Ureter (tissue), 1 donor: ENCODE measurements at places on chromosomes 4 and X. TPM values are rescaled to one million over a fixed set of nuclear protein-coding genes. Genes with fewer than 3 reads are reported as not detected.

The PRSS12 gene
- total RNA-seq = 2.4 TPM

GRCh38 chr4:172104539-172104938 lies 291.3 kb downstream of the GALNTL6 start:
- no peak for DNase-seq

DNA sequence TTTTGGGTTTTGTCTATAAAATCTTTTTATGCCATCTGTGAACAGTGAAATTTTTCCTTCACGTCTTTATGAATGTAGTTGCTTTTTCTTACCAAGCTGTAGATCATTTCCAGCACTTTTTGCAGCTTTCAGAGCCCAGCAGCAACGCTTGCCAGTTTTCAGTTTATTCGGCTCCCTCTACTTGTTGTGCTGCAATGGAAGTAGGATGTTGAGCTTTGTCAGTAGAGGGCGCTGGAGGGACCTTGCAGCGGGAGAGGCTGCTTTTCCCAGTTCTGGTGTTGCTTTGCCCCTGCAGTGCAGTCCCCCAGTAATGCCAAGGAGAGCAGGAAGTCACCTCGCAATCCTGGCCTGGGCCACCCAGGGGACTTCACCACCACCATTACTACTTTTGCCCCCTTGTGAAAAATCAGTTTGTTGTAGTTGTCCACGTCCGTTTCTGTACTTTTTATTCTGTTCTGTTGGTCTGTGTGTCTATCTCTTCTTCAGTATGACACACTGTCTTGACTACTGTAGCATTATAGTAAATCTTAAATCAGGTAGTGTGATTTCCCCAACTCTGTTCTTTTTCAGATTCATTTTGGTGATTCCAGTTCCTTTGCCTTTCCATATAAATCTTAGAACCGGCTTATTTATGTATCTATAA lies 21.8 kb downstream of the CMC4 start:
- no peak for DNase-seq

DNA sequence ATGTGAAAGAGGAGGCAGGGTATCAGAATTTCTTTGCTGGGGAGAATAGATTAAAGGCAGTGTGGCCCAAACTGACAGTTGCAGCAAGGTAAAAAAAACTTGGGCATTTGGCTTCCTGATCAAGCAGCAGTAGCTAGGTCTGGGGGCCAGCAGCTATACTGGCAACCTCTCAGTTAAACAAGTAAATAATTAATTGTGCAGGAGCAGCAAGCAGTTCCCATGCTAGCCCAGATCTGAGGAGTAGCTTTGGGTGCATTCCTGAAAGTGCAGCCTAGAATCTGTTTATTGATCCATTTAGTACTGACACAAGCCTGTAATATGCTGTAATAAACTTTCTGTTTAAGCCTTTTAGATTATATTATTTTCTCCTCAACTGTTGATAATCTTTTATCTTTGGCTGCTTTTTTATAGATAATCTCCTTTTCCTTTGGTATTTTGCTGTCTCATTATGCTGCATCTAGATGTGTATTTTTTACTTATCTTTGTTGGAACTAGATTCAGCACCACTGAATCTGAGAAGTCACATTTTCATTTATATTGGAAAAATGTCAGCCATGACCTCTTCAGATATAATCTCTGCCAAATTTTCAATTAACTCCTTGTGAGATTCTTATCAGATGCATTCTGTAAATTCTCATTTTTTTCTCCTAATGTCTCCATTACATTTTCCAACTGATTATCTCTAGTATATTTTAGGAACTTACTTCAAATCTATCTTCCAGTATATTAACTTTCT lies 276.3 kb downstream of the STPG2 start:
- no peak for DNase-seq

GRCh38 chrX:2489446-2490445 lies 11.0 kb downstream of the DHRSX start:
- no peak for DNase-seq

- DNase-seq = no peak
Measured at GRCh38 chr4:131054489-131055019, 1958.6 kb downstream of the C4orf33 start.

- DNase-seq = no peak
Measured at GRCh38 chr4:182010876-182011275, 232.3 kb upstream of the TENM3 start.

The TLR2 gene
- 13.9 TPM for total RNA-seq

The ADGRL3 gene
- 17.9 TPM for total RNA-seq

DNA sequence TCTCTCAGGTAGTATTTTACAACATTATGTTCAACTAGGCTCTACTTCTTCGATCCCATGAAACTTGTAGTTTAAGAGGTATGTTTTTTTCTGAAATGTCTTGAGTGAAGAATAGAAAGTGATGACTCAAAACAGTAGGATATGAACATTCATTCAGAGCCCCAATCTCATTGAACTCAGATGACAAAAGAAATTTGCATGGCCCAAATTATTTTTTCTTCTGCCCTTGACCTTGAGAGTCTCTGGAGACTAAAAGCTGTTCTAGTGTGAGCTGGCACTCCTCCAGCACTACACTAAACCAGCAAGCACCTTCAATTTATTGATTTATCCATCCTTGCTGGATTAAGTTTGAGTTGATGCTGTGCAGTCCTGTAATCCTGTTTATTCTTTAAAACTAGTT lies 4.0 kb downstream of the DCLK2 start:
- DNase-seq = no peak

GRCh38 chrX:115948018-115948923 lies 222.3 kb upstream of the AGTR2 start:
- DNase-seq = no peak

- no peak for DNase-seq
Measured at GRCh38 chr4:154939851-154940250, 158.8 kb downstream of the RBM46 start.

The GRIA3 gene
- total RNA-seq = 3.5 TPM

The RAB33A gene
- total RNA-seq = 1.9 TPM

The CHRDL1 gene
- total RNA-seq = 34.7 TPM

- DNase-seq = no peak
Measured at GRCh38 chr4:161167539-161167938, 996.3 kb downstream of the FSTL5 start.

DNA sequence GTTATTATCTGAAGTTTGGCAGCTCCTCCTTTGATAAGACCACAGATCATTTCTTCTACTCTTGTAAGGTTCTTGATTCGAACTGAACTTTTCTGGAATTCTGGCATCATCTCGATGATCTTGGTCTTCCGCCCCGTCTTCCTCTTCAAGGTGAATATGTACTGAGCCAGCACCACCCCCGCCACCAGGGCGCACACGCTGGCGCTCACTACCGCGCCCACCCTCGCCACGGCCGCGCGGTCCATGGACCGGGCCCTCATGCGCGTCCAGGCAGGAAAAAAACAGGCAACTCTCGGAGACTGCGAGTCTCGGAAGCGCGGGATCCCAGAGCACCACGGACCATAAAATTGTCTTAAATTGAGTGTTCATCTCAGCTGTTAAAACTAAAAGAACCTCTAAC lies 458.4 kb upstream of the NDST3 start:
- DNase-seq = no peak

- DNase-seq = no peak
Measured at GRCh38 chrX:110511238-110511637, 152.6 kb downstream of the RTL9 start.

DNA sequence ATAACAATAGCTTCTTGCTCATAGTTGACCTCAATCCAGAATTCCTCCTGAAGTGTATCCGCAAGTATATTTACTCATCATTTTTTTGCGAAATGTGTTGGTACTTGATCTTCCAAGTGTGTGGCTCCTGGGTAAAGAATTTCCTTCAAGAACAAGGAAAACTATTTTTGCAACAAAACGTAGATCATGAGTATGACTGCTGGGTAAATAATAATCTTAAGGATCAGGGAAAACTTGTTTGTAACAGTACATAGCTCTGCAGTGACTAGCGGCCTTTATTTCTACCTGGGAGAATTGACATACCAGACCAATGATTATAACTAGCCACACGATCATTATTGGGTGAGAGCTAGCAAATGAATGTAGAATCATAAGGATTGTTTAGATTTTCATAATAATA lies 1311.7 kb downstream of the ARAP2 start:
- no peak for DNase-seq

DNA sequence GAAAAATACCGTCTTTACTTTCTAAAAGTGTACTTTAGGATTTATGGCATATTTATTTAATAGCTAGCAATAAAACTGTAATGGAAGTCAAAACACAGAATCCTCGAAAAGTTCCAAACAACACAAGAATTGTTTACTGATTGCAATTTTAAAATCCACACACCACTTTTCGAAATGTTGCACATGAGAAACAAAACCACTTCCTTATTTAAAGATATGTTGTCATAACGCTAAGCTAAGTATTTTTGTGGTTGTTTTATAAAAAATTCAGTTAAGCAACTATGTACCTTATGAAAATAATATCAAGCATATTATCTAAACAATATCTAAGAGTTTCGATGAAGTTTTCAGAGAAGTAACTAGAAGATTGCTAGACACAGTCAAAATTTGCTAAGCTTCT lies 344 bp downstream of the TMPRSS11D start:
- DNase-seq = no peak

DNA sequence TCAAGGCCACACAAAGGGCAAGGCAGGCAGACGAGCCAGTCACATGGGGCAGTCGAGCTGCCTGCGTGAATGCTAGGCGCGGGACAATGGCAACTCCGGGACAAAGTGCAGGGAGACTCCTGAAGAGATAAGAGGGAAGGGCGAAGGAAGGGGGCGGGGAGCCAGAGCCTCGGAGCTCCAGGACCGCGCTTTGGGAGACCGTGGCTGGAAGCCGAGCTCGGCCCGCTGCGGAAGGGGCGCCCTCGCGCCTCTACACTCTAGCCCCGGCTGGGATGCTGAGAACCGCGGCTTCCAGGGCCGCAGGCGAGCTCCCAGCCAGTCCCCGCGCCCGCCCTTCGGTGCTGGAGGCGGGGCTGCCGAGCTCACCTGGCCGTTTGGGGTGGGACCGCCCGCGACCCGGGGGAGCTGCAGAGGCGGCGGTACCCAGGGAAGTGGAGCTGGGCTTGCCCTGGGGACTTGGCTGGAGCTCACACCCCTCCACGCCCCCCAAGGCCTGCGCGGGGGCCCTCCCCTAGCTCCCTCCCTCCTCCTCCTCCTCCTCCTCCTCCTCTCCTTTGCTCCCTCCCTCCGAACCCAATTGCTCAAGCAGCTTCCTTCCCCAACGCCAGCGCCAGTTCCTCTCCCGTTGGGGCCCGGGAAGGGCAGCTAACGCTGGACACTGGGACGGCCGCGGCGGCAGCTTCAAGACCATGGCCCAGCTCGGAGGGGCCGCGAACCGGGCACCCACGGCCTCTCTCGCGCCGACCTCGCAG lies at the start of gene SOWAHD:
Gene SOWAHD (plus strand): TSS at position 610 of the 752 bp plus-strand sequence. CDS start 80 bp downstream, at position 690.
- no peak for DNase-seq

- no peak for DNase-seq
Measured at GRCh38 chr4:128782076-128782715, 27.3 kb upstream of the JADE1 start.

GRCh38 chr4:174926958-174927357 lies 8.8 kb downstream of the ADAM29 start:
- DNase-seq = no peak

The IGFBP7 gene
- total RNA-seq = 487 TPM

The TLR6 gene
- 3.0 TPM for total RNA-seq

The ENPEP gene
- total RNA-seq = 3.9 TPM

The XAGE2 gene
- total RNA-seq = not detected

DNA sequence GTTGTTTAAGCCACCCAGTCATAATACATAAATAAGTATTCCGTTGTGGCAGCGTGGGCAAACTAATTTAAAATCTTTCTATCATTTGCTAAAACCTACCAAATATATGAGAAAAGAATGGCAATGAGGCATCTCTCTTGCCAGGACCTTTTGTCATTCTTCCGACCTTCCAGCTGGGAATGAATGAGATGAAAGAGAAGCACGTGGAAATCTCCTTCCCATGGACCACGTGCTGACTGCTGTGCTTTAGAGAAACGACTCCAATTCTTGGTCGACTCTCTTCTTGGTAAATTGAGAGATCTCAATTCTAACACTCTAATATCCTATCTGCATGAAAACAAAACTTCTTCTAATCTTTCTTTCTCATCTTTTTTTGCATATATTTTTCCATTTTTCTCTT lies 116.5 kb downstream of the COL25A1 start:
- no peak for DNase-seq
